ENCODE measurements at places on chromosomes 2 and 18.

DNA sequence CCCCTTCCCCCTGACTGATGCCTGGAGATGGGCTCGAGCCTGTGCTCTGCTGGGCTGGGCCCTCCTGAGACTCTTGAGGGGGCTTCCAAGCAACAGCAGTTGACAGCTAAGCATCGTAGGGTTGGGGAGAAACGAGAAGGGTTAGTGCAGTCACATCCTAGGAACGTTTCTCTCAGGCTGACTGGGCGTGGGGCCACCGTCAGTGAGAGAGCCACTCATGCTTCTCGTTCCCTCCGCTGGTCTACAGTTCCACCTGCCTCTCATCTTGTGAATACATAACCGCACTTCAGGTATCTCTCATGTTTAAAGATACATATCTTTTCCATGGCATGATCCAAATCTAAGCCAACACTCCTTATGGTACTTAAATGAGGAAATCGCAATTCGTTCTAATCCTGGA, 66.4 kb downstream of the TRAPPC12 start:
- no peak for DNase-seq

DNA sequence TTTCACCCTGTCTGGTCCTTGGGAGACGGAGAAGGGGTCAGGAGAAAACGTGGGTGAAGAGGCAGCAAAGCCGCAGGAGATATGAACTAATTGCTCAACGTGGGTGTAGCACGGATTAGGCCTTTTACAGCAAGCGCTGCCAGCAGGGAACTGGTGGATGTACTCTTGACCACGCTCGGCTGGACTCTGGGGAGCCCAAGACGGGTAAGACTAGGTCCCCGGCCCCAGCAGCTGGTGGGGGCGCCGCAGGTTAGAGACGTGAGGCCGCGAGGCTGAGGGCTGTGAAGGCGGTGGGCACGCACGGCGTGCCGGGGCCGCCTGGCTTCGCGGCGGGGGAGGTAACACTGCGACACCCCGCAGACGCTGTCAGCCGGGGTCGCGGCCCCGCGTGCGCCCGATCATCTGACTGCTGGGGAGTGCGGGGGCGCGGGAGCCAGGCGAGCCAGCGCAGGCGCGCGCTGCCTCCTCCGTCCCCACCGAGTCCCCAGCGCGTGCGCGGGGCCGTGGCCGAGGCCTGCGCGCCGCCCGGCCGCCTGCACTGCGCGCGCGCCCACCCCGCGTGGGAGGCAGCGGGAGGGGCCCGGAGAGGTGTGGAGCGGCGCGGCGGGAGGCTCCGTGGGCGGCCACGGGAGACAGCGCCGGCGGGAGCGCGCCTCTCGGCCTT, at the start of gene CLIP4:
Gene CLIP4 (plus strand): TSS at position 470 of the 664 bp plus-strand sequence. CDS start 5,974 bp downstream, outside the sequence.
- DNase-seq, result peak; percentile 83

GRCh38 chr18:76437910-76438309, 57.1 kb downstream of the ZNF516 start:
- DNase-seq, result no peak

- no peak for DNase-seq
These were observed 268.4 kb downstream of the IRS1 start for GRCh38 chr2:226531061-226531810.

DNA sequence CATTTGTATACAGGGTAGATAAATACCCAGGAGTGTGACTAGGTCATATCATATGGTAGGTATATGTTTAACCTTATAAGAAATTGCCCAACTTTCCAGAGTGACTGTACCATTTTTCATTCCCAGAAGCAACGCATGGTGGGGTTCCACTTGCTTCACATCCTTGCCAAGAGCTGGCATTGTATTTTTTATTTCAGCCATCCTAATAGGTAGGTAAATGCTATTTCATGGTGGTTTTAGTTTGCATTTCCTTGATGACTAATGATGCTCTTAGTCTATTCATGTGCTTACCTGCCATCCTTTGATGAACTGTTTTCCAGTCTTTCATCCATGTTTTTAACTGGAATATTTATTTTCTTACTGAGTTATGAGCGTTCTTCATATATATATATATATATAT, 51.9 kb downstream of the MAP4K3 start:
- no peak for DNase-seq

- peak; percentile 27 for DNase-seq
These were observed 75.8 kb downstream of the LONRF2 start for GRCh38 chr2:100246163-100247145.

DNA sequence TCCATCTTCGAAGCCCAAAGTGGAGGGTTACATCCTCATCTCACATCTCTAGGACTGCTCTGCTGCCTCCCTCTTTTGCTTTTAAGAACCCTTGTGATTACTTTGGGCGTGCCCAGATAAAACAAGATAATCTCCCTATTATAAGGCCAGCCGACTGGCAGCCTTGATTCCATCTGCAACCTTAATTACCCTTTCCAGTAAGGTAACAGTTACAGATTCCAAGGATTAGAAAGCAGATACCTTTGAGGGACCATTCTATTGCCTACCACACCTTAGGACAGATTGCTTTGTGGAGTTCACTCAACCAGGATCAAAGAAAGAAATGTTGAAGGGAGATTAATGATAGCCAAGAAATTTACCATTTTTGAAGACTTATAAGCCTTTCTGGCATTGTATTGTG, 250.8 kb upstream of the ACVR2A start:
- DNase-seq, result no peak

GRCh38 chr2:175575346-175576258, 394.1 kb upstream of the ATP5MC3 start:
- DNase-seq, result no peak

DNA sequence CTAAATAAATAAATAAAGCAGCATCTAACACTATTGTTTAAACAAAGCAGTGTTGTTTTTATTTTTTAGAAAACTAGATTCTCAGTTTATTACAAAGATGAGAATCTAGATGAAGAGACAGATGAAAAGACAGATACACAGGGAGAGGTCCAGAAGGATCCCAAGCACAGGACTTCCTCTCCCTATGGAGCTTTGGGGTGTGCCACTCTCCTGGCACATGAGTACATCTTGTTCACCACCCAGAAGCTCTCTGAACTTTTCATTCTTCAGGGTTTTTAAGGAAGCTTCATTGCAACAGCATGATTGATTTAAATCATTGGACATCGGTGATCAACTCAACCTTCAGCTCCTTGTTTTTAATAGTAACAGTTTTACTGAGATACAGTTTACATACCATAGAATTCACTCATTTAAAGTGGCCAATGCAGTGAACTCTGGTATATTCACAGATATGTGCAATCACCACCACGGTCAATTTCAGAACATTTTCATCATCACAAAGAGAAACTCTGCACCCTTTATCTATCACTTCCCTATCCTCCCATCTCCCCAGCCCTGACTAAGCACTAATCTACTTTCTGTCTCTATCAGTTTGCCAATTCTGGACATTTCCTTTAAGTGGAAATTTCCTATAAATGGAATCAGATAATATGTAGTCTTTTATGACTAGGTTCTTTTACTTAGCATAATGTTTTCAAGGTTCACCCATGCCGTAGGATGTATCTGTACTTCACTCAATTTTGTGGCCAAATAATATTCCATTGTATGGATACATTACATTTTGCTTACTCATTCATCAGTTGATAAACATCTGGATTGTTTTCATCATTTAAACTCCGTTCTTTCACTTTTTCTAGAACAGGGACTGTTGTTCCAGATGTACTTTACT, 62.3 kb upstream of the ZFP36L2 start:
- DNase-seq, result no peak

DNA sequence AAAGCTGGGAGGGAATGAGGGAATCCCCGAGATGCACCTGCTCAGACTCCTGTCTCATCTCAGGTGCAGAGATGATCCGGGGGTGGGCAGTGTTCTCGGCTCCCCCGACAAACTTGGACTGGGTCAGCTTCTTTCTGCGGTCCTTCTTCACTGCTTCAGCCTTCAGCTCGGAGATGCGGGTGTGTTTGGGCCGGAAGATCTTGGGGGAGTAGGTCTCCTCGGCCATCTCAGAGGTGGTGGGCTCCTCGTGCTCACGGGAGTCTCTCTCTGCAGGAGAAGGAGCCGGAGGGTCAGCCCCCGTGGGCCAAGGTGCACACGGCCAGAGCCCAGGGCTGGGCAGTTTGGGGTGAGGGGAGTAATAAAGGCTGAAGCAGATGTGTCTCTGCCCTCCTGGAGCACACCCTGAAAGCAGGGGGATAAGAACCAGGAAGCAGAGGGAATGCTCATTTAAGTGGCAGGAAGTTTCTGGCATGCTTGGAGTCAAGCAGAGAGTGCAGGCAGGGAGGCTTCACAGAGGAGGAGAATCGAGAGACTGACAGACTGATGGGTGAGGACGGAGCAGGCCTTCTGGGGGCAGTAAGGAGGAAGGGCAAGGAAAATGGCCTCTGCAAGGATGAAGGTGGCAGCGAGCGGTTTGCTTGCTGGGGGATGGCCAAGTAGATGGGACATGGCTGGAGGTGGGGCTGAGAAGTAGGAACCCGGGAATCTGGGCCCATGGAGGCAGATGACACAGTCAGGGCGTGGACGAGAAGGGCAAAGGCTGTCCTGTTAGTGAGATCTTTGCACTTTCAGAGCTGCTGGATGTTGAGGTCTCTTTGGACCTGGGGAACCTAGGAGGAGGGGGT, 16.3 kb downstream of the IGFBP5 start:
- DNase-seq, result no peak

- no peak for DNase-seq
These were observed 6.0 kb upstream of the MLPH start for GRCh38 chr2:237480988-237481525.

GRCh38 chr2:64157792-64158191, 13.6 kb upstream of the PELI1 start:
- no peak for DNase-seq

- no peak for DNase-seq
These were observed 13.1 kb downstream of the CLEC4F start for GRCh38 chr2:70807102-70807827.

GRCh38 chr18:63097178-63097577, 222.4 kb downstream of the BCL2 start:
- no peak for DNase-seq

DNA sequence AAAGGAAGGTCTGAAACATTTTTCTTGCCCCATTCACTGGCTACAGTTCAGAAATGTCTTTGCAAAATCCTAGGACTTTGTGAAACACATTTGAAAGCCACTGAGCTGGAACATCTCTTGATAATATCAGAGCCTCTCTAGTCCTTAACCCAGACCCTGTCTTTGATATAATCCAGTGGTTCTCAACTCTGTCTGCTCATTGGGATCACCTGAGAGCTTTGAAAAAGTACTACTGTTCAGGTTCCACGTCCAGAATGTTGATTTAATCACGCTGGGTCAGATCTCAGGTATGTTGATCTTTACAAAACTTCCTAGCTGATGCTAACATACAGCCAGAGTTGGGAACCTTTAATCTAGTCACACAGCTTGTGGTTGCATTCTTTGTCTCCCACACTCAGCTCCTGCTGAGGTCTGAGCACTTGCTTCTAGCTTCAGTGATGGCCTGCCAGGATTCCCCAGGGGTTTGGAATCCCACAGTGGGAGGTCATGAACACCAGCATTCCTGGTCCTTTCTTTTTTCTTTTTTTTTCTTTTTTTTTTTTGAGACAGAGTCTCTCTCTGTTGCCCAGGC, 262.7 kb downstream of the SETBP1 start:
- peak; percentile 74 for DNase-seq

- DNase-seq, result no peak
These were observed 13.5 kb downstream of the INPP4A start for GRCh38 chr2:98458207-98458606.

- no peak for DNase-seq
These were observed 148.8 kb downstream of the TPGS2 start for GRCh38 chr18:36680042-36680441.

GRCh38 chr2:70793450-70793849, 3.0 kb upstream of the FIGLA start:
- DNase-seq, result no peak

GRCh38 chr2:197633109-197633657, 42.2 kb downstream of the RFTN2 start:
- DNase-seq, result no peak

- DNase-seq, result no peak
These were observed 335.7 kb upstream of the CDH7 start for GRCh38 chr18:65415098-65415497.

DNA sequence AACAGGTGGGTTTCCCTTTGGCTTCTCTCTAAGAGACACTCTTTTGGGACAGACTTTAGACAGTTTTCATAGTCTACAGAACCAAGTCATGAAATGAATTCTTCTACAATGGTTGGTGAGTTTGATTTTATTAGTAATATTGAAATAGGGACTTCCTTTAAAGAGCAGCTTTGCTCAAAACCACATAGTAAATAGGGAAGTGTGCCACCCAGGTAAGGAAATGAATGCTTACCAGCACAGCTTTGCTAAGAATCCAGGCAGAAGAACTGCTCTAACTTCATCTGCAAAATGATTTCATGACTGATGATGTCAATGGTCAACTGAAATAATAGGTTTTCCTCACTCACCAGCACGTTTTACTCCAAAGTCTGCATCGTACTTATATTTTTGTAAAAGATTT, 89.2 kb downstream of the NYAP2 start:
- DNase-seq, result no peak

- DNase-seq, result peak; percentile 3
These were observed 361.2 kb upstream of the GALNT5 start for GRCh38 chr2:156896294-156896693.

DNA sequence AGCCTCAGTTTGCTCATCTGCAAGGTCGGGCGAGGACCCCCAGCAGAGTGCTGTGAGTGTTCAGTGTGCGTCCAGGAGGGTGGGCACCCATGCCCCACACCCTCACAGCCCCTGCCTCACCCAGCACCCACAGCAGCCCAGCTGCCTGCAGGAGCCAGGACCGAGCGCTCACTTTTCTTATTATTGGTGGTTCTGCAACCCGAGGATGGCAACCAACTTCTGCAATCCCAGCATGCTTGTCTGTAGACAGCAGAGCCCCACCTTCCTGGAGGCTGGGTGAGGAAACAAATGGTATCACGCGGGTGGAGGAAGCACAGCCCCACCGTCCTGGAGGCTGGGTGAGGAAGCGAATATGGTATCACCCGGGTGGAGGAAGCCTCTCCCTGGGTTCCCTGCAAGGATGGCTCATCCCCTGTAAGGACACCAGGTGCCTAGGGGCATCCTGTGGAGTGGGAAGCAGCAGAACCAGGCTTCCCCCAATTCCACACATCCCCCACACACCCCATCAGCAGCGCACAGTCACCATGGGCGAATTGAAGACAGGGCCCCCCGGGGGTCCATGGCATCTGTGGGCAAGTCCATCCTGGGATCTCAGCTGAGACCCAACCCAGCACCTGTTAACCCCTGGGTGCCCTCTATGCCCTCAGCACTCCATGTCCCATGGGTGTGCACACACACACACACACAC, 220.5 kb upstream of the RAB6C start:
- peak; percentile 25 for DNase-seq

DNA sequence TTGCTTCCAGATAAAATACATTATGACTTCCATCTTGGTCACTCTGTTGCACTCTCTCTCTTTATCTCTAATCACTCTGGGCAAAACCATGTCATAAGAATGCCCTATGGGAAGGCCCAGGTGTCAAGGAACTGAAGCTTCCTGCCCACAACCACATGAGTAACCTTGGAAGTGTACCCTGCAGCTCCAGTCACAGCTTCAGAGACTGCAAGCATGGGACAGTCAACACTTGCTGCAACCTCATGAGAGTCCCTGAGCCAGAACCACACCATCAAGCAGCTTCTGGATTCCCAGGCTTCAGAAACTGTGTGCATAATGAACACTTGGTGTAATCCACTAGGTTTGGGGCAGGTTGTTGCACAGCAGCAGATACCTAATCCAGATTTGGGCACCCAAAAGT, 121.1 kb upstream of the BCL2L11 start:
- DNase-seq, result no peak

GRCh38 chr2:144998435-144998834, 478.5 kb upstream of the ZEB2 start:
- no peak for DNase-seq
